CD4-positive, alpha-beta T cell (primary cell): ENCODE measurements at places on chromosomes 1 and 21.

GRCh38 chr21:42478504-42478903 lies 17.5 kb downstream of the RSPH1 start:
- H3K27me3 ChIP-seq, result no peaks in the 10 kb centered on the region
- H3K4me3 ChIP-seq, result no peak overlapping the region
- no peak overlapping the region for H3K27ac ChIP-seq
- H3K4me1 ChIP-seq, result no peaks in the 10 kb centered on the region

- H3K36me3 ChIP-seq, result peaks cover 72% of the 10 kb centered on the region
- H3K27ac ChIP-seq, result no peak overlapping the region
- no peaks in the 10 kb centered on the region for H3K27me3 ChIP-seq
- DNase-seq, result no peak
These were observed 47.6 kb downstream of the PKNOX1 start for GRCh38 chr21:43021756-43022600.

GRCh38 chr1:101338714-101339430 lies 102.1 kb downstream of the S1PR1 start:
- no peak overlapping the region for H3K4me3 ChIP-seq
- no peak for DNase-seq

DNA sequence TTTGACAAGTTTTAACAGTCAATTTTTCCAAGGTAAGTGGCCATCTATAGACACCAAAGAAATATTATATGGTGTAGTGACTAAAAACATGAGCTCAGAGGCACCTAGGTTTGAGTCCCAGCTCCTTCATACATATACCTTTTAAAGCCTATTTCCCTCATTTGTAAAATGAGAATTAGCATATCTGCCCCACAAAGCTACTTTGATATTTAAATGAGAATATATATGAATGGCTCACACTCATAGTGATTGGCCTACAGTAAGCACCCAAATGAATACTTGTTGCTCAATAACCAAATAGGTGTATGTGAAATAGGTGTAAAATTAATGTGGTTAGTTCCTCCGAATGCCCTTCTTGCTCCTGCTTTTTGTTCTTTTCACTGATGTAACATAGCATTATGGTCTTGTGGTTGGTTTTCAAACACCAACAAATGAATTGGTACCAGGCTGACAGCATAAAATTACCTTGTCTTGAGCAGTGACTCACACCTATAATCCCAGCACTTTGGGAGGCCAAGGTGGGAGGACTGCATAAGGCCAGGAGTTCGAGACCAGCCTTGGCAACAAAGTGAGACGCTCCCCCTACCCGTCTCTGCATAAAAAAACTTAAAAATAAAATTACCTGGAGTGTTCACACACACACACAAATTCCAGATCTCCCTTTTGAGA lies 25.3 kb downstream of the CNIH4 start:
- H3K27ac ChIP-seq, result no peak overlapping the region
- no peaks in the 10 kb centered on the region for H3K27me3 ChIP-seq
- no peak overlapping the region for H3K4me3 ChIP-seq
- no peak for DNase-seq

GRCh38 chr1:244394826-244395765 lies 56.6 kb downstream of the ADSS2 start:
- no peak overlapping the region for H3K4me3 ChIP-seq
- H3K4me1 ChIP-seq, result no peaks in the 10 kb centered on the region
- no peaks in the 10 kb centered on the region for H3K36me3 ChIP-seq
- DNase-seq, result peak; percentile 11
- no peak overlapping the region for H3K27ac ChIP-seq
- no peaks in the 10 kb centered on the region for H3K27me3 ChIP-seq
